Effector memory CD8-positive, alpha-beta T cell (primary cell): ENCODE measurements at places on chromosomes 2 and 18.

- DNase-seq: no peak
Measured at GRCh38 chr2:8219096-8219495, 462.8 kb upstream of the ID2 start.

DNA sequence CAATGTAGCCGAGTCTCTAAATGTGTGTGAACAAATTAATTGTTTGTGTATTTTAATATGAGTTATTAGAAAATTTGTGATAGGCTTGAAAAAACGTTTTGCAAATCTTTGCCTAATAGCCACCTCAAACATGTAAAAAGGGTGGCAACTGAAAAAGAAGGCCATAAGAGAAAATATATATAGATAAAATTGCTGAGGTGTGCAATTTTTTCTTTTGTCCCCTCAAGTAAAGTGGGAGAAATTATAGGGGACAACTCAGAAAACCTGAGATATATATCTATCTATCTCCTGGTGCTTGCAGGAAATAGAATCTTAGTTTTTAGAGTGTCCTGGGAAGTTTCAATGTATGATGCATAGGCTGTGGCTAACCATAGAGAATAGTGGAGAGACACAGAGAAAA is 201.4 kb upstream of the LRP1B start:
- no peak for DNase-seq

- DNase-seq: no peak
Measured at GRCh38 chr2:79723830-79724229, 211.0 kb downstream of the CTNNA2 start.

- no peak for DNase-seq
Measured at GRCh38 chr2:15082105-15083058, 449.9 kb downstream of the LRATD1 start.

DNA sequence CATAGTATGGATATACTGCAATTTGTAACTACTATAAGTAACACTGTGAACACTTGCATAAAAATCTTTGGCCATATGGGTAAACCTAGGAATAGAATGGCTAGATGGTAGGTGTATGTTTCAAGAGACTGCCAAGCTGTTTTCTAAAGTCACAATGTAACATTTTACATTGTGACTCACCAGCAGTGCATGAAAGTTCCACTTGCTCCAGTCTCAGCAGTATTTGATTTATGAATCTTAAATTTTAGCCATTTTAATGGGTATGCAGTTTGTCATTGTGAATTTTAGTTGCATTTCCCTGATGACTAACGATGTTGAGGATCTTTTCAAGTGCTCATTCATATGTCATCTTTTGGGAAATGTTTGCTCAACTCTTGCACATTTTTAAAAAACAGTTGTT is 86.1 kb downstream of the FARSB start:
- no peak for DNase-seq

DNA sequence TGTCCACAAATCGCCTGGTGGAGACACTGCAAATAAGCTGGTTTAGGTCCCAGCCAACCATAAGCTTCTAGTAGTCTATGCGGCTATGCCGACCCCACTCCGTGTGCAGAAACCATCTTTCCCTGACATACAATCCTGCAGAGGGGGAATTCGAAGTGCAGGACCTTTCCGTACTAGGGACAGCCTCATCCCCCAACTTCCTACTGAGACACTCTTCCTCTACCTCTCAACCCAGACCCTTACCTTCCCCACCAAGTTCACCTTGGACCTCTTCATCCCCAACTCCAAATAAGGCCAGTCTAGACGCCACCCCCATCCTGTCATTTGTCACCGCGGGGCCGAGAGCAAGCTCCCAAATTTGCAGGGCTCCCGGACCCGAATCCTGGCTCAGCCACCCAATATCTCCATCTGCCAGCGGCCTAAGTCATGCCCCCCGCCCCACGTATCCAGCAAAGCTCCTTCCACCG is 496 bp downstream of the SUCLG1 start:
- DNase-seq: peak; percentile 1

DNA sequence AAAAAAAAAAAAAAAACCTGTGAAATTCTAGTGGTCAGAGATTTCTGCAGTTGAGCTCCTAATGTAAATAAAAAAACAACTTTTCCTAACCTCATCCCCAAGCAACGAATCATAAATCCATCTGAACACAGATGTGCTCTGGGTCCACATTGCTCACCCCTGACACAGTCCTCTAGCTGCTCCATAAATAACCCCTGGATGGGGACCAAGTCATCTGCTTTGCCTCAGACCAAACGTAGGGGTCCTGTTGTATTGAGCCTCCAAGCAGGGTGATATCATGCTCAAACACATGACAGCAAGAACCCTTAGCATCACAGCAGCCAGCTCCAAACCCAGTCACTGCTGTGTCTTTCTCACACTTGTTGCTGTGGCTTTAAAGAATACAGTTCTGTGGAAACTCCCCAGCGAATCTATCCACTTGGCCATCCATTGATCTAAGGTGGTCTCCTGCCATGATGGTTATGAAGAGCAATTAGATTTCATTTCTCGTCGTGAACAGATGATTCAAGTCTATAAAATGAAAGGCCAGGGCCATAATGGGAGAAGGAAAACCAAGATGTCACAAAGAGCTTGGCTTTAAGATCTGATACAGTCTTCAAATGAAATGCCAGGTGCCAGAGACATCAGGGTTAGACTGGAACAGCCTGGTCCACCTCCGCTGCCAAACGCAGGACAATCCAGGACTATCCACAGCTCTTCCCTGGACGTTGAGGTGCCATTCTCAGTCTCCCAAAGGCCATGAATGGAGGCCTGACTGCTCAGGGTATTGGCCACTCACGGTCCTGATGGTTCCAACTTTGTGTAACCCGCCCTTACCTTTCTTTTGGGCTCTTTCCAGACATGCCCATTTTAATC is 39.0 kb downstream of the TBC1D8 start:
- DNase-seq: no peak

GRCh38 chr18:79502782-79503181 is 107.1 kb downstream of the NFATC1 start:
- no peak for DNase-seq

- DNase-seq: no peak
Measured at GRCh38 chr2:71510938-71511337, 57.6 kb downstream of the DYSF start.

- peak; percentile 39 for DNase-seq
Measured at GRCh38 chr2:8543383-8544170, 138.3 kb upstream of the ID2 start.

DNA sequence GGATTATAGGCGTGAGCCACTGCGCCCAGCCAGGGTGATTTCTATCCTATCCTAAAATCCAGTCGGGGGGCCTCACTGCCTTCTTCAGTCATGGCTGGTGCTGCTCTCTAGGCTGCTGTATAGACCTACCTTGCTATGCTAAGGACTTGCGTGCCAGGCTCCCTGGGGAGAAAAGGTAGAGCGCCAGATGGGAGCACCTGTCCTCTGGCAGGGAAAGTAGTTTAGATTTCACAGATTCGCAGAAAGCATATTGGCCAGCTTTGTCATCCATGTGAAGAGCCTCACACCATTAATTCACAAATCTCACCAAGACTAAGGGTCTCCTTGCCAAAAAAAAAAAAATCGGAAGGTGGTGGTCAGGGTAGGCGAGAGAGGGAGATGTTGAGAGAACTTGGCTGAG is 217.6 kb downstream of the ATAD2B start:
- DNase-seq: no peak

DNA sequence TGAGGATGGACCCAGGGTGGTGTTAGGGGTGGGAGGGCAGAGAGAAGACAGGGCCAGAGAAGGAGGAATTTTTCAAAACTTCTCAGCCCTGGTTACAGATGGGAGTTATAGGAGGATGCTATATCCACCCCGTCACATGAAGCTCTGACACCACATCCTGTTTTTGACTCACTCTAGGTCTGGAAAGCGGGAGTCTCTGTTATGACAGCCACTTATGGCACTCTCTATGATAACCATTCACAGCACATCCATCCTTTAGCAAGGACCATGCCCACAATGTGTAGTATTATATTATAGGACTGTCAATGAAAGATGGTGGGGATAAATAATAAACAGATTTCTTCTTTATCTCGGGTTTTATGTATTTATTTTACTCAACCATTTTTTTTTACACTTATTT is 461.2 kb downstream of the CDH2 start:
- DNase-seq: no peak

DNA sequence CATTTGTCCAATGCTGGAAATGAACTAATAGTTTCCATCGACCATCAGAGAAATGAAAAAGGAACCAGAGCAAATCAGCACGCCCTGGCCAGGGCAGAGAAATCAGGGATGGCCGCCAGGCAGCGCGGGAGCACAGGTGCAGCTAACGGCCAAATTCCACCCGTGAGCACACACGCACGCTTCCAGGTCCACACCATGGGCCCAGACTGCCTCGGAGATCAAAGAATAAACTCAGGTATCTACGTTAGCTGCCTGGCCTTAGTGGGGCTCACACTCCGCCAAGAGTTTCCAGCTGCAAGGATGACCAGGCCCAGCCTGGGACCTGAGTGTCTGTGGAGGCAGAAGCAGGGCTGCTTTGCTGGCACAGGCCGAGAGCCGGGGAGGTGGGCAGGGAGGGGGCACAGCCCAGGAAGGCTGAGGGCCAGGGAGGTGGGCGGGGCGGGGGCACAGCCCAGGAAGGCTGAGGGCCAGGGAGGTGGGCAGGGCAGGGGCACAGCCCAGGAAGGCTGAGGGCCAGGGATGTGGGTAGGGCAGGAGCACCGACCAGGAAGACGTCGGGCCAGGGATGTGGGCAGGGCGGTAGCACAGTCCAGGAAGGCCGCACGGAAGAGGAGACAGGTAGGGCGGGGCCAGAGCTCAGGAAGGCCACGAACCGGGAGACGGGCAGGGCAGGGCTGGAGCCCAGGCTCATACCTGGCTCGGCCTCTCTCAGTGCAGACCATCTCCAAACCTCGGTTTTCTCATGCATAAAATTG is 43.2 kb upstream of the SALL3 start:
- DNase-seq: no peak

- no peak for DNase-seq
Measured at GRCh38 chr18:28168725-28169124, 8.2 kb downstream of the CDH2 start.

DNA sequence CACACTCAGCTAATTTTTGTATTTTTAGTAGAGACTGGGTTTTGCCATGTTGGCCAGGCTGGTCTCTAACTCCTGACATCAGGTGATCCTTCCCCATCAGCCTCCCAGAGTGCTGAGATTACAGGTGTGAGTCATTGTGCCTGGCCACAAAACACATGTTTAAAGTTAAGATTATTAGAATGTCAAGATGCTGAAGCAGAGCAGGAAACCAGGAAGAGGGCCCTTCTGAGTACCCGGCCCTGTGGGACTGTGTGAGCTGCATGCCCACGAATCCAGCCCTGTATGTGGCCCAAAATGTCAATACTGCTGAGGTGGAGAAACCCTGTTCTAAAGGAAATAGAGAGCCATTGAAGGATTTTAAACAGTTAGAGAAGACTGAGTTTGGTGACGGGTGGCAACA is 31.0 kb upstream of the REV1 start:
- DNase-seq: no peak

GRCh38 chr2:123468071-123468470 is 557.0 kb upstream of the CNTNAP5 start:
- DNase-seq: no peak

GRCh38 chr18:79935499-79935898 is 16.0 kb downstream of the SLC66A2 start:
- no peak for DNase-seq

- no peak for DNase-seq
Measured at GRCh38 chr2:4151521-4151920, 448.1 kb downstream of the DCDC2C start.

GRCh38 chr18:58896268-58896667 is 31.6 kb downstream of the ZNF532 start:
- DNase-seq: no peak
